Iris pigment epithelial cell (primary cell): ENCODE measurements at places on chromosomes 1 and 21.

DNA sequence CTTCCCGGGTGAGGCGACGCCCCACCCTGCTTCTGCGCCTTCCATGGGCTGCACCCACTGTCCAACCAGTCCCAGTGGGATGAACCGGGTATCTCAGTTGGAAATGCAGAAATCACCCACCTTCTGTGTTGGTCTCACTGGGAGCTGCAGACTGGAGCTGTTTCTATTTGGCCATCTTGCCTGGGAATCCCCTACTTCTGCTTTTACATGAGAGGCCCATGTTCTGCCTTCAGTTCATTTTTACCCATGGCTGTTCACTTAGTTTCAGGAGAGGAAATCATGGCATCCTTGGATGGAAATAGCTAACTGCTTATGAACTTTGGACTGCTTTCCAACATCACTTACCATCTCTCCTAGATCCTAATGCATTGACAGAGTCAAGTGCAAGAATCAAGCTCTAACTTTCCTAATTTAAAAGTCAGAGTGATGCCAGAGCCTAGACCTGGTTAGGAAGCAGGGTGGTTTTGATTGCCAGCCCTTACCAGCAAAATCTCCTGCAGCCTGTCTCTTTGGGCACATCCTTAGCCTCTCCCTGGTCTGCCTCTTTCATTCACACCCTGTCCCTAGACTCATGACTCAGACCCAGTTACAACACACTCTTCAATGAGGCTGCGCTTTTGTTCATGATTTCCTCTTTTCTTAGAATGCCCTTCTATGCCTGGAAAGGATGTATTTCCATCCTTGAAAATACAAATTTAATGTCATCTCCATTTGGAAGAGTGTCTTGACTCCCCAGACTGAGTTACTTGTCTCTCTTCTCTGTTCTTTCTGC, 137.2 kb downstream of the KCTD3 start:
- DNase-seq: peak; percentile 18

DNA sequence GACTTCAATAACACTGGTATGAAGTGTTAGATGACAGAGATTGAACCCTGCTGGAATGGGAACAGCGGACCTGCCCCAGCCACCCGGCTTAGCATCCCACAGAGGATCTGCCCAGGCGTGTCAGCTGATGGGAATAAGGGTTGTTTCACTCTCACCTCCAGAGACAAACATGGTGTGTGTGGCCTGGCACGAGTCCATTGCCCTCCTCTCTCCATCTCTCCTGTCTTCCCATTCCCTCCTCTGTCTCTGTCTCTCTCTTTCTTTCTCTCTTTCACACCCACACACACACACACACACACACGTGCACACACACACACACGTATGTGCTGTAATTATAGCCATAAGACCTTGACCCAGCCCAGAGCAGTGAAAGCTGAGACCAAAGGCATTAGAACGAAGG, 200.2 kb downstream of the HIVEP3 start:
- no peak for DNase-seq

GRCh38 chr21:36699546-36700294, 805 bp downstream of the SIM2 start:
- DNase-seq: no peak

DNA sequence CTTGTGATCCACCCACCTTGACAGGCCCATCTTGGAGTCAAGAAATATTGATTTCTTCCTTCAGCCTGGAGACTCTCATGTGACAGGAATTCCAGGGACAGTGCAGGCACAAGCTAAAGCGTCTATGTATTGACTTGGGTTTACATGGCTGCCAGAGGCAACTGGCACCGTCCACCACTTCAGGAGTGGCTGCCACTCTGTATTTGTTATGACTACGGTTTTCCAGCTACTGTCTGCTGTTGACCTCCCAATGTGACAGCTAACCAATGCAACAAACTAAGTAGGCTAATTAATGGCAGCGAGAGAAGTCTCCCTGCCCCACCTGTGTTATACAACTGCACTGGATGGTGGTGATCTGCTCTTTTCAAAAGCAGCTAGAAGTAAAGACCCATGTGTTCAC, 56.9 kb downstream of the CD58 start:
- DNase-seq: no peak

- DNase-seq: no peak
These were observed 65.1 kb downstream of the PCP4 start for GRCh38 chr21:39932335-39932734.
